ENCODE measurements at places on chromosomes 7 and 10.

- no peak overlapping the region for H3K4me3 ChIP-seq
- H3K27me3 ChIP-seq: no peaks in the 10 kb centered on the region
- no peak for DNase-seq
- no peak overlapping the region for H3K27ac ChIP-seq
Observed at GRCh38 chr7:157831143-157831905, 494.5 kb downstream of the DNAJB6 start.

- no peaks in the 10 kb centered on the region for H3K36me3 ChIP-seq
- no peak overlapping the region for H3K27ac ChIP-seq
- no peaks in the 10 kb centered on the region for H3K4me1 ChIP-seq
- no peak overlapping the region for H3K4me3 ChIP-seq
- no peak for DNase-seq
Observed at GRCh38 chr10:68832601-68833000, 5.3 kb downstream of the STOX1 start.

GRCh38 chr7:71682841-71683781, 551.2 kb downstream of the GALNT17 start:
- no peak overlapping the region for H3K4me3 ChIP-seq
- no peaks in the 10 kb centered on the region for H3K36me3 ChIP-seq
- no peak for DNase-seq
- H3K27ac ChIP-seq: no peak overlapping the region
- no peaks in the 10 kb centered on the region for H3K27me3 ChIP-seq

DNA sequence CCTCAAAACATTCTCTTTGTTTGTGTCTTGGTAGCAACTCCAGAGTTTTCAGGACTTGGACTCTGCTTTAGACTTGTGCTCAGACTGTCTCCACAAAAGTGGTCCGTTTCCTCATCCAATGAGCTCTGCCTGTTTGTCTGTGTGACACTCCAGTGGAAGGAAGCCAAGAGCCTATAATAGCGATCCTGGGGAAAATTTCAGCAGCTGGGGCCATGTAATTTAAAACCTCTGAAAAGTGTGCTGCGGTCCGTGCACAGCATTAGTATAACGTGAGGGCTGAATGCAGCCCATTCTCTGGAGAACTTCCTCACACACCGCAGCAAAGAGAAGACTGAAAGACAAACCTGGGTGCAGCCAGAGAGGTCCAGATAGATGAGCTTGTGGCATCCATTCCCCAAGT, at the start of gene LRRC17:
LRRC17 (plus strand) TSS at position 259 of the 400 bp plus-strand sequence. CDS start 20,914 bp downstream, outside the sequence.
- H3K27ac ChIP-seq: peak within 1 kb of the TSS; percentile 87
- no peaks in the 10 kb centered on the region for H3K27me3 ChIP-seq
- peak; percentile 92 for DNase-seq
- peak within 1 kb of the TSS; percentile 90 for H3K4me3 ChIP-seq
- H3K4me1 ChIP-seq: peaks cover 28% of the 10 kb centered on the region

- no peak overlapping the region for H3K27ac ChIP-seq
- H3K4me3 ChIP-seq: no peak overlapping the region
- no peaks in the 10 kb centered on the region for H3K27me3 ChIP-seq
- H3K4me1 ChIP-seq: no peaks in the 10 kb centered on the region
- peak; percentile 47 for DNase-seq
Observed at GRCh38 chr7:46153951-46154787, 233.1 kb upstream of the IGFBP3 start.

- DNase-seq: peak; percentile 20
- no peaks in the 10 kb centered on the region for H3K36me3 ChIP-seq
- H3K4me3 ChIP-seq: peak overlapping the region; percentile 79
- no peak overlapping the region for H3K27ac ChIP-seq
- H3K27me3 ChIP-seq: no peaks in the 10 kb centered on the region
Observed at GRCh38 chr10:79905322-79906314, 43.3 kb downstream of the SFTPD start.

- peak; percentile 40 for DNase-seq
- H3K4me3 ChIP-seq: no peak overlapping the region
- peaks cover 11% of the 10 kb centered on the region for H3K4me1 ChIP-seq
Observed at GRCh38 chr7:19026888-19027287, 90.5 kb downstream of the TWIST1 start.
